ENCODE measurements at places on chromosomes 1 and 21.

- no peak for DNase-seq
These were observed 56.1 kb downstream of the MEF2D start for GRCh38 chr1:156444407-156445001.

- no peak for DNase-seq
These were observed 28.7 kb upstream of the SLC45A3 start for GRCh38 chr1:205709059-205709398.

GRCh38 chr1:27388337-27389005 lies 4.0 kb upstream of the GPR3 start:
- peak; percentile 54 for DNase-seq

GRCh38 chr1:76048219-76048618 lies 26.3 kb upstream of the ST6GALNAC3 start:
- DNase-seq = no peak

- no peak for DNase-seq
These were observed 2.9 kb downstream of the PTPRF start for GRCh38 chr1:43533584-43533983.

All from stimulated activated CD8-positive, alpha-beta memory T cell treated with anti-CD3 and anti-CD28 coated beads, Interleukin-15, amount 100 ng/mL, for 4 hours (primary cell).